ENCODE measurements at places on chromosomes 3 and 15.

DNA sequence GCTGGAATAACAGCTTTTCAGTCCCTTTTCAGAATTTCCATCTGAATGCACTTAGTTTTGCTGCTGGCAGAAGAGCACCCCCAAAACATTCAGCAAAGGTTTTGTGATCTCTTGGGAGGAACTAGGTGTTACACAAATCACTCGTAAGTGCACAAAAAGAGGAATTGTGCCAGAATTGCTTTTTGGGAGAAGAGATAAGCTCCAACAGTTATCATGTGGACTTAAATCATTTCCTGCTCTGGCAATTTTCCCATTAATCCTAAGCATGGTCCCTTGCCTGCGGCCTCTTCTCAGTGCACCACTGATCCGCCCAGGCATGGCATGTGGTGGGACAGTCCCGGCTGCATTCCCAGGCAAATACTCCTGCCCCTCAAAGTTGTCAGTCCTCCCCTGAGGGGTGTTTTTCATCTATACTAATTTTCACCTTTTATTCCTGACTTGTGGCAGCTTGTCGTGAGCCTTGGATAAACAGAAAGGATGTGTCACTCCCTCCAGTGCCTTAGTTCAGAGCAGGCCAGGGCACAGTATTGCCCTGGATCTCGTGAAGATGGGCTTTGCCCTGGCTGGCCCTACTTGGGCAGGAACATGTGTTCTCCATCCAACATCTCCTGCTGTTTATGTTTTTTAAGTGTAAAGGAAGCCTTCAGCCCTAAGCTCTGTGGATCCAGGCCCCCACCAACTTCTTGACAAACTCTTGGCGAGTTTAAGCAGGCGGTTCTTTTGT lies 44.6 kb upstream of the VILL start:
- peak; percentile 86 for DNase-seq

DNA sequence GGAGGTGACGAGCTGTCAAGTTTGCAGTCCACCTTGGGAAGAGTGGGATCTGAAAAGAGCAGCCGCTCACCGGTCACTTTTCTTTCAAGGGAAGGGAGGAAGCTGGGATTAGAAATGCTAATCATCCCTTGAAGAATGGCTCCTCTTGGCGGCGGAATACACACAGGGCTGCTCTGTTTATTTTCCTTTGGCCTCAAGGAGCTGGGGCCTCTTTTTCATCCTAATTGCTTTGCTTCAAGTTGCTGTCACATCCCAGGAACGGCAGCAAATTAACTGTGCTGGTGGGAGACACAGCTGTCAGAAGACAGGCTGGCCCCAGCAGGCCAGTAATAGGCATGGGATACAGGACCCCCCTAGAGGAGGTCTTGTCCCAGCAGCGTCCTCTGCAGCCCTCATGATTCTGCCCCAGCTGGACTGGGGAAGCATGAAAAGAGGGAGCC lies 6.7 kb downstream of the KBTBD13 start:
- no peak for DNase-seq

- no peak for DNase-seq
These were observed 33.7 kb upstream of the TMC3 start for GRCh38 chr15:81407718-81408117.

DNA sequence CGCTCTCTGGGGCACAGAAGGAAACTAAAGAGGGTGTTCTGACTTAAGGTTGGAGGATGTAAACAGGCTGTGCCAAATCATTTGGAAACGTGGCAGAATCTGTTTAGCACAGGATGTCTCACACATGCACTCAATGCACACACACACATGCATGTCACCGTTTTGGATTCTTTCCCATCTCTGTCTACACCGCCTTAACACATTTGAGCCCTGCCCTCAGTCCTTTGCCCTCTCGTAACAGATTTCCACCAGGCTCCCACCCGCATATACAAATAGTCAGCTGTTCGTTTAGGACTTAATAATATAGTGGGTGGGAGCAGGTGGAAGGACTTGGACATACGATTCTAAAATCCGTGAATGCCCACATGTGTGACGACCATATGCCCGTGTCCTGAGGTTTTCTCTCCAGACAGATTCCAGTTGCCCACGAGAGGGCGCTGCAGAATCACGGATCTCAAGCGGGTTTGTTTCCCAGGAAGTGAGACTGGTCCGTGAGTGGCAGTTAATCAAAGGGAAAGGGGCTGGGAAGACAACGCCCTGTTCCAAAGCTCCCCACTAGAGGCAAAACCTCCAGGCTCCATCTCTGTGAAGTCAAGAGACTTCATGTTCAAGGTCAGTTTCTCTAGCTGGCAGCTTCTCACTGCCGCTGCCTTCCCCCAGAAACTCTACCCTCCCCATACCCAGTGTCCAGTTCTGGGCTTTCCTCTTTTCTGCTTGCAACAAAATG lies 44.5 kb downstream of the NOX5 start:
- peak; percentile 83 for DNase-seq

GRCh38 chr3:37969596-37970100 lies 20.9 kb upstream of the VILL start:
- no peak for DNase-seq

- DNase-seq: no peak
These were observed 68.7 kb downstream of the SLTM start for GRCh38 chr15:58864602-58865424.

GRCh38 chr15:57310876-57311275 lies 65.4 kb upstream of the CGNL1 start:
- no peak for DNase-seq

DNA sequence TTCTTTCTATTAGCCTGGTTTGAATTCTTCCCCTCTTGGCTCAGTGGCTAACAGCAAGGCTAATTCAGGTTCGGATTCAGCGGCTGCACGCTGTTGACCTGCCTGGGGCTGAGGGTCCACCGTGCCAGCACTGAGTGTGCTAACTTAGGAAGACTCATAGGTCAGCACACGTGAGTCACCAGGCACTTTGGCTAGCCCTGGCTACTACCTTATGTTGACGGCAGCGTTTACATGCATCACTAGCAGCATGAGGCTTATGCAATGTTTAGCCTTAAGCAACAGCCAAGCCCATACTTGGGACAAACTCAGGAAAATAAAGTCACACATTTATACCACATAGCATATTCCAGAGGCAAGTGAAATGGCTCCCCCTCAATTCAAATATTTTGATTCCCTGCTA lies 137.7 kb downstream of the RAB11A start:
- no peak for DNase-seq

GRCh38 chr15:89167267-89168176 lies 53.9 kb downstream of the RLBP1 start:
- no peak for DNase-seq

- DNase-seq: no peak
These were observed 317.2 kb upstream of the PROK2 start for GRCh38 chr3:72102112-72102616.

GRCh38 chr15:63918317-63918672 lies 84.5 kb upstream of the HERC1 start:
- no peak for DNase-seq

- no peak for DNase-seq
These were observed 30.5 kb upstream of the TMEM42 start for GRCh38 chr3:44831232-44831631.
